Activated naive CD4-positive, alpha-beta T cell treated with anti-CD3 and anti-CD28 coated beads for 36 hours (primary cell): ENCODE measurements at places on chromosomes 16 and 17. TPM values are rescaled to one million over a fixed set of nuclear protein-coding genes. Genes with fewer than 3 reads are reported as not detected.

UTS2R gene
- total RNA-seq = not detected

KCNH6 gene
- total RNA-seq = not detected

MYH2 gene
- not detected for total RNA-seq

KRT40 gene
- total RNA-seq = not detected

ITGAL gene
- 83.8 TPM for total RNA-seq

GRCh38 chr17:3025421-3026124 is 37.8 kb downstream of the OR1D5 start:
- H3K4me3 ChIP-seq = no peak overlapping the region
- no peak for DNase-seq
- no peaks in the 10 kb centered on the region for H3K27me3 ChIP-seq
- H3K4me1 ChIP-seq = no peaks in the 10 kb centered on the region
- no peak overlapping the region for H3K27ac ChIP-seq

GRCh38 chr16:87057951-87058560 is 259.1 kb downstream of the C16orf95 start:
- H3K27me3 ChIP-seq = peaks cover 26% of the 10 kb centered on the region
- no peaks in the 10 kb centered on the region for H3K4me1 ChIP-seq

DNA sequence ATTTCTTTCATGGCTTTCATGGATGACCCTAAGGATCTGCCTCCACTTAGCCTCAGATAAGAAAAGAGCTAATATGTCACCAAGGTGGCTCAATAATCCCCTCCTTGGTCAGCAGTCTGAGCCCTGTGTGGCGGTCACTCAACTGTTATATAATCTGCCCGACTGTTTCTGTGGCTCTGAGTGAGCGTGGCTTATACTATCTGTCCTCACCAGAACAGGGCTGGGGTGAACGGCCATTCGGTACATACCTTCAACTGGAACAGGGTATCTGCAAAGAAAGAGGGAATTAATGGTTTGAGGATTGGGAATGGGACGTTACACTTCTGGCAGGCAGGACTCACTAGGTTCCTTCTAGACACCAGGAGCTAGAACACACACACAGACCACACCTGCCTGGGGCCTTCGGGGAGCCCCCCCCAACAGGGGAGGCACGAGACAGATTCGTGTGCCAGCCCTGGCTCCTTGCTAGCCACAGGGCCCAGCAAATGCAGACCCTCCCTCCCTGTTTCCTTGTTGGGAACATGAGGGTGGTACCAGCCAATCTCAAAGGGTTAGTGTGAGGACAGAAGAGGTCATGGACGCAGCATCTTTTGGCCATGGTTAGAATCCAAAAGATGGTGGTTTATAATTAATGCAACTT is 3.7 kb downstream of the CHMP1A start:
- no peak for DNase-seq
- no peak overlapping the region for H3K4me3 ChIP-seq
- H3K27me3 ChIP-seq = no peaks in the 10 kb centered on the region
- H3K27ac ChIP-seq = no peak overlapping the region
- H3K4me1 ChIP-seq = peaks cover 29% of the 10 kb centered on the region

DNA sequence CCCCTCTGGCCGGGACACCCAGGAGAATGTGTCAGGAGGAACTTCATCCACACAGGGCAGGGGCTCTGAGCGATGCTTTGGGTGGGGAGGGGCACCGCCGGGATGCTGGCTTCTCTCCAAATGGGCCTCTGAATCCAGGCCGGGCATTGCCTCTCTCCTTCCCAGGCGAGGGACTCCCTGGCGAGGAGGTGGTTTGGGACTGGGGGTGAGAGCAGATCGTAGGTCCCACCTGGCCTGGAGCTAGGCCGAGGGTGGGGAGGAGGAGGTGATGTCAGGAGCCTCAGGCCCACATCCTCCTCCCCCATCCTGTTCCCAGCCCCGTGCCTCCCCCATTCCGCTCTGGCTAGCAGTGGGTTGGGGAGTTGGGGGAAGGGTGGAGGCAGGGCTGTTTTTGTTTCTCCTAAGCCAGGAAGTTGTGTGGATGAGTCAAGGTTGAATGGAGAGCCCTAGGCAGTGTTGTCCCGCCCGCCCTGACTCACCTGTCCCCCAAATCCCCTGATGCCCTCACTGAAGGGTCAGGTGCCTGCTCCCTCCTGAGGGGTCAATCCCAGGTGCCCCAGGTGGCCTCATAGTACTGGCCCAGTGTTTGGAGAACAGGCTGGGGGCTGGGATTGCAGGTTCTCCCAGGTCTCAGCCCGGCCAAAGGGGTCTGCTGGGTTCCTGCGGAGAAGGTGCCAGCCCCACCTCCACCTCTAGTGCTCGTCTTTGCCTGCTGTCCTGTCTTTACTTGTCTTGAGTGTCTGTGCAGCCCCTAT is 2.8 kb downstream of the GRB7 start:
- no peak overlapping the region for H3K4me3 ChIP-seq
- no peak overlapping the region for H3K27ac ChIP-seq
- H3K4me1 ChIP-seq = peaks cover 23% of the 10 kb centered on the region
- DNase-seq = peak; percentile 49

DNA sequence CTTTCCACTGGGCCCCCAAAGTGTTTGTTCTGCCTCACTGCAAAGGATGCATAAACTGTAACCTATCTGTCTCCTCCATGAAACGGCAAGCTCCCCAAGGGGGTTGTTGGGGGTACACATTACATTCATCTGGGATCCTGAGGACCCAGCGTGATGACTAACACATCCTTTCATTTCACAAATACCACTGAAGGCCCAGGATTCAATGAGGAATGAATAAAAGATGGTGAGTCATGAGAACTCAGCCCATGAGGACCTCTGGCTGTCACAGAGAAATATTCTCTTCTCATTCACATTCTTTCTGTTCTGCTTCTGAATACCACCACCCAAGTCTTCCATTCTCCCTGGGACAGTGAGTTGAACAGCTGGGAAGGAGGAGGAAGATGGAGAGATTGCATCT is 149.8 kb downstream of the RBFOX3 start:
- no peak for DNase-seq
- no peaks in the 10 kb centered on the region for H3K36me3 ChIP-seq
- no peaks in the 10 kb centered on the region for H3K27me3 ChIP-seq
- H3K4me1 ChIP-seq = no peaks in the 10 kb centered on the region
- H3K27ac ChIP-seq = no peak overlapping the region
- H3K4me3 ChIP-seq = no peak overlapping the region

GRCh38 chr16:2985462-2985861 is 5.2 kb upstream of the PKMYT1 start:
- DNase-seq = no peak
- no peaks in the 10 kb centered on the region for H3K27me3 ChIP-seq
- H3K27ac ChIP-seq = no peak overlapping the region
